ENCODE measurements at places on chromosomes 12 and 14.

- peaks cover 6% of the 10 kb centered on the region for H3K27me3 ChIP-seq
- no peaks in the 10 kb centered on the region for H3K36me3 ChIP-seq
- no peaks in the 10 kb centered on the region for H3K4me1 ChIP-seq
These were observed 310.2 kb downstream of the APAF1 start for GRCh38 chr12:98955284-98955683.

- H3K27ac ChIP-seq: no peak overlapping the region
- H3K36me3 ChIP-seq: no peaks in the 10 kb centered on the region
- no peak for DNase-seq
- H3K4me1 ChIP-seq: no peaks in the 10 kb centered on the region
These were observed 378.8 kb upstream of the SOX5 start for GRCh38 chr12:24328261-24328660.

- H3K27me3 ChIP-seq: no peaks in the 10 kb centered on the region
- no peaks in the 10 kb centered on the region for H3K4me1 ChIP-seq
- no peaks in the 10 kb centered on the region for H3K36me3 ChIP-seq
- no peak overlapping the region for H3K27ac ChIP-seq
- H3K4me3 ChIP-seq: no peak overlapping the region
- no peak for DNase-seq
These were observed 188.3 kb downstream of the DAD1 start for GRCh38 chr14:22400655-22401259.

- H3K4me3 ChIP-seq: peak overlapping the region; percentile 97
- H3K27me3 ChIP-seq: no peaks in the 10 kb centered on the region
- peaks cover 43% of the 10 kb centered on the region for H3K4me1 ChIP-seq
- no peak for DNase-seq
- peaks cover 7% of the 10 kb centered on the region for H3K36me3 ChIP-seq
These were observed 3.3 kb downstream of the PARP11 start for GRCh38 chr12:3869865-3870264.

- no peak overlapping the region for H3K4me3 ChIP-seq
- H3K27ac ChIP-seq: no peak overlapping the region
- H3K4me1 ChIP-seq: no peaks in the 10 kb centered on the region
- DNase-seq: no peak
- no peaks in the 10 kb centered on the region for H3K36me3 ChIP-seq
- no peaks in the 10 kb centered on the region for H3K27me3 ChIP-seq
These were observed 13.6 kb upstream of the SLC35F4 start for GRCh38 chr14:57879516-57879915.

DNA sequence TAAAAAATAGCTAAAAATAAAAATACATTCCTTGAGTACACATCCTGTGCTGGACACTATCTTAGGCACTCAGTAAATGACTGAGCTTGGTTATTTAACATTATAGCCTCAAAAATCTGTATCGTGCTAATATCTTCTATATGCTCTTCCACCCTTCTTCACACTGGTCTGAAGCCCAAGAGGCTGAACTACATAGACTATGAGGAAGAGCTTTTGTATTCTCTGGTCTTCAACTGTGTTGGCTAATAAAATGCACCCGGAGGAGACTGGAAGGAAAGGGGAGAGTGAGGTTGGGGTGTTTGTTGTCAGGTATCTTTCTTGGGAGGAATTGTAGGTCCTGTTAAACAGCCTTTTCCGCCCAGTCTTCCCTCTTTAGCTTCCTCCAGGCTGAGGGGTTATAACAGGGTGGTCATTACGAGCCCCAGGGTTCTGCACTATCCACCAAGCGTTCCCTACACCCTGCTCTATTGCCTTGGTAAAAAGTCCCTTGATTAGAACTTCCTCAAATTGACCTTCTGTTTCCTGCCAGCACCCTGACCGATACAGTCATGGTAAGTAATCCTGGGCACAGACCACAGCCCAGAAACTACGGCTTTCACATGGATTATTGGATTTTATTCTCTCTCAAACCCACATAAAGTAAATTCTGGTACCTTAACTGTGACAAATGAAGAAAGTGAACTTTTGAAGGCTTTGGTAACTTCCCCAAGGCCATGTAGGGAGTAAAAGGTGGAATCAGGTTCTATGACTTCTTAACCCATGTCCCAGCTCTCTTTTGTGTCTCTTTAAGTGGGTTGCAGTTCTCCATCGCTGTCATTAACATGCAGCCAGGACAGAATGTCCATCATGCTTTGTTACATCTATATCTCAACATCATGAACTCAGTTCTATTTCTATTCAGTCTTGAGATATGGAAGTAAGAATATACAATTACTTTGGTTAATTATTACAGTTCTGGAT is 71.3 kb downstream of the PTHLH start:
- no peaks in the 10 kb centered on the region for H3K4me1 ChIP-seq
- H3K27ac ChIP-seq: no peak overlapping the region
- DNase-seq: no peak

GRCh38 chr12:117816-118345 is 51.3 kb downstream of the IQSEC3 start:
- no peak for DNase-seq
- H3K36me3 ChIP-seq: no peaks in the 10 kb centered on the region
- peaks cover 5% of the 10 kb centered on the region for H3K27me3 ChIP-seq
- no peak overlapping the region for H3K27ac ChIP-seq
- no peaks in the 10 kb centered on the region for H3K4me1 ChIP-seq

DNA sequence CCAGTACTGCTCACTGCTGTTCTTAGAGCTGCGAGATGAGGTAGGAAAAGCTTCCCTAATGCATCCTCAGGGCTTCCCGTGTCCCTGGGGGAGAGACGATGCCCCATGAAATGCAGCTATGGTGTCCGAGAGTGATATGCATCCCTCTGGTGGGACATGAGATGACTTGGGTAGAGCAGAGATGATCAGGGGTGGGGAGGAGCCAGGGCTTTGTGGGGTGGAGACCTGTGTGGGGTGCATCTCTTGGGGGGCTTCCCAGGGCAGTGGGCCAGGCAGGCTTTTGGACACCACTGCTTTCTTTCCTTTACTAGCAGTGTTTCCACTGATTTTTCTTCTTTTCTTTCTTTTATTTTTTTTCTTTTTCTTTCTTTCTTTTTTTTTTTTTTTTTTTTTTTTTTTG is 147.3 kb downstream of the ADGRD1 start:
- H3K4me1 ChIP-seq: peaks cover 5% of the 10 kb centered on the region
- H3K27me3 ChIP-seq: no peaks in the 10 kb centered on the region
- no peak overlapping the region for H3K4me3 ChIP-seq
- no peak for DNase-seq
- H3K36me3 ChIP-seq: no peaks in the 10 kb centered on the region

GRCh38 chr12:59763835-59764234 is 168.0 kb downstream of the SLC16A7 start:
- no peak overlapping the region for H3K4me3 ChIP-seq
- H3K36me3 ChIP-seq: no peaks in the 10 kb centered on the region
- H3K27me3 ChIP-seq: no peaks in the 10 kb centered on the region
- no peak for DNase-seq
- H3K4me1 ChIP-seq: no peaks in the 10 kb centered on the region

DNA sequence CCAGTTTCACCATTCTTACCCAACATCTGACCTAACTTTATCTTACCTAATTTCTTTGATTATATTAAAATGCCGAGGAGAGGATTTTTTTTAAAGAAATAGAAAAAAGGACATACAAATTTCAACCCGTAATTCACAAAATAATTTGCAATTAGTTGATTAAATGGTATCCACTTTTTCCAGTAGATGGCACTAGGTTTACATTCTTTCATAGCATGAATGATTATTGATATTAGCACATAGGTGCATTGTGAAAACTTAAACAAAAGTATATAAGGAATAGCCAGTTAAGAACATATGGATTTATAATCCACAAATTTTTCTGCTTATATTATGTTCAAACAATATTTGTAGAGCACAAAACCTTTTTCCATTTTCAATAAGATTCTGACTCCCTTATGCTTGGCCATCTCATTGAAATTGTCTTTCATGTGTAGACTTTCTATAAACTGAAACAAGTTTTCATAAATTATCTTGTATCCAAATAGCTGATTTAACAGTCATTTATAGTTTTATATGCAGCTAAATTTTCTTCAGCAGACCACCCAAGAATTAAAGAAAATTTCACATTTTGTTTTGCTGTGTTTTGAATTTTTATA is 35.3 kb downstream of the MSRB3 start:
- H3K27me3 ChIP-seq: peaks cover 6% of the 10 kb centered on the region
- no peak overlapping the region for H3K27ac ChIP-seq
- H3K4me3 ChIP-seq: no peak overlapping the region
- no peak for DNase-seq
- H3K36me3 ChIP-seq: no peaks in the 10 kb centered on the region

GRCh38 chr12:22899184-22899583 is 274.2 kb downstream of the ETNK1 start:
- H3K27me3 ChIP-seq: no peaks in the 10 kb centered on the region
- no peak for DNase-seq
- H3K36me3 ChIP-seq: no peaks in the 10 kb centered on the region

GRCh38 chr12:27499377-27499776 is 24.6 kb upstream of the PPFIBP1 start:
- no peaks in the 10 kb centered on the region for H3K4me1 ChIP-seq
- H3K4me3 ChIP-seq: no peak overlapping the region
- H3K36me3 ChIP-seq: no peaks in the 10 kb centered on the region
- no peak for DNase-seq
- H3K27ac ChIP-seq: no peak overlapping the region

GRCh38 chr14:32494609-32495434 is 165.7 kb downstream of the AKAP6 start:
- no peak overlapping the region for H3K27ac ChIP-seq
- no peak overlapping the region for H3K4me3 ChIP-seq
- H3K4me1 ChIP-seq: no peaks in the 10 kb centered on the region
- no peak for DNase-seq

GRCh38 chr12:114693059-114693531 is 9.1 kb upstream of the TBX3 start:
- no peak overlapping the region for H3K27ac ChIP-seq
- H3K36me3 ChIP-seq: no peaks in the 10 kb centered on the region
- no peak overlapping the region for H3K4me3 ChIP-seq
- H3K27me3 ChIP-seq: peaks cover 49% of the 10 kb centered on the region
- no peaks in the 10 kb centered on the region for H3K4me1 ChIP-seq
- no peak for DNase-seq

All from CD4-positive, CD25-positive, alpha-beta regulatory T cell (primary cell).